ENCODE measurements at places on chromosomes 1 and 21. TPM values are rescaled to one million over a fixed set of nuclear protein-coding genes. Genes with fewer than 3 reads are reported as not detected.

Gene SPRR2A
- not detected for total RNA-seq

Gene GSTM1
- total RNA-seq = not detected

GRCh38 chr1:145843031-145843430 is 2.4 kb upstream of the NUDT17 start:
- H3K4me1 ChIP-seq = peaks cover 6% of the 10 kb centered on the region
- peaks cover 6% of the 10 kb centered on the region for H3K36me3 ChIP-seq
- no peaks in the 10 kb centered on the region for H3K27me3 ChIP-seq
- H3K27ac ChIP-seq = no peak overlapping the region

GRCh38 chr1:94045465-94046056 is 75.4 kb downstream of the ABCA4 start:
- no peak overlapping the region for H3K27ac ChIP-seq
- peak overlapping the region; percentile 51 for H3K4me3 ChIP-seq
- H3K27me3 ChIP-seq = peaks cover 4% of the 10 kb centered on the region
- no peaks in the 10 kb centered on the region for H3K36me3 ChIP-seq
- peak; percentile 61 for DNase-seq

Measured in activated naive CD8-positive, alpha-beta T cell treated with anti-CD3 and anti-CD28 coated beads, Interleukin-2, amount 10 ng/mL, durations not matched to agents 7 days and 5 days (primary cell).